Effector memory CD8-positive, alpha-beta T cell (primary cell): ENCODE measurements at places on chromosomes 1 and 21.

DNA sequence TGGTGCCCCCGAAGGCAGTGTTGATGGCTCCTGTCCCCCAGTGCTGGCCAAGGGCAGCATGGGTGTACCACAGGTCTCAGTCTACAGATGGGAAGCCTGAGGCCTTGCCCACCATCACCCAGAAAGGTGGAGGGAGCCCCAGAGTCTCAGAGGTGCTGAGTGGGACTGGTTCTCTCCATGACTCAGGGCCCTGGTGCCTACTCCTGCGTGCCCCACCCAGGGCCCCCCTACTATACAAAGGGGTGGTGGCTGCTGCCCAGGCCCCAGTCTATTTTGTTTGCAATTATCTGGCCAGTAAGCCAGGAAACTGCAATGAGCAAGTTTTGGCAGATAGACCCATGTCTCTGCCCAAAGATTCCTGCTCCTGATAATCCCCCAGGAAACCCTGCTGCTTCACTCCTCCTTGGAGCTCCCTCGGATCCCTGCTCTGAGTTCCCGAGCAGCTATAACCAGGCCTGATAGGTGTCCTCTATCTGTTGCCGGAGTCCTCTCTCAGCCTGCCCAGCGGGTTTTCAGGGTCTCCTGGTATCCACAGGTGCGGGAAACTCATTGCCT, 41.7 kb downstream of the EDN2 start:
- no peak for DNase-seq

GRCh38 chr1:11967028-11967547, 13.2 kb upstream of the MFN2 start:
- DNase-seq, result no peak

DNA sequence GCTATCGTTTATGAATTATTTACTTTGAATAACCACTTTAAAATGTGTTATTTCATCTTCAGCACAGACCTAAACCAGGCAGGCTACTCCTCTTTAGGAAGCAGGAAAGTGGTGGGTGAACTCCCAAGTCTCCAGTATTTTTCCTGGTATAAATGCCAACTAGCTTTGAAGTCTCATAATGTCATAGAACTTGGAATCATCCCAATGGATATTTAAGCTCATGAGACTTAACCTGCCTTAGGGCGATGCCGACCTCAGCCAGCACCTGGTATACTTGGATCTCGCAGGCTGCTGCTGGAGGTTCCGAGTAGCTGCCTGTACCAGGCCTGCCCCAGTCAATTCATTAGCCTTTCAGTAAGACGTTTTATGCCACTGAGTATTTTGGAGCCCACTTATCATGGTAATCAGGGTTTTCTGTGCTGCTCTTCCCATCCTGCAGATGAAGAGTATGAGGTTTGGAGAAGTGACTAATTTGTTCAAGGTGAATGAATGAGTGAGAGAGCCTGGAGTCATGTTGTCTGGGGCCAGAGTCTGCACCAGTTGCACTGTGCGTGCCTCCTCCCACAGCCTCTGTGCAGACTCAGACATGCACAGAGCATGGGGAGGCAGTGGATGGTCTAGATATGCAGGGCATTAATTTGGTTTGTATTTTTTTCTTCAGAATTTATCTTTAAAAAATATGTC, 34.9 kb downstream of the VANGL1 start:
- no peak for DNase-seq

DNA sequence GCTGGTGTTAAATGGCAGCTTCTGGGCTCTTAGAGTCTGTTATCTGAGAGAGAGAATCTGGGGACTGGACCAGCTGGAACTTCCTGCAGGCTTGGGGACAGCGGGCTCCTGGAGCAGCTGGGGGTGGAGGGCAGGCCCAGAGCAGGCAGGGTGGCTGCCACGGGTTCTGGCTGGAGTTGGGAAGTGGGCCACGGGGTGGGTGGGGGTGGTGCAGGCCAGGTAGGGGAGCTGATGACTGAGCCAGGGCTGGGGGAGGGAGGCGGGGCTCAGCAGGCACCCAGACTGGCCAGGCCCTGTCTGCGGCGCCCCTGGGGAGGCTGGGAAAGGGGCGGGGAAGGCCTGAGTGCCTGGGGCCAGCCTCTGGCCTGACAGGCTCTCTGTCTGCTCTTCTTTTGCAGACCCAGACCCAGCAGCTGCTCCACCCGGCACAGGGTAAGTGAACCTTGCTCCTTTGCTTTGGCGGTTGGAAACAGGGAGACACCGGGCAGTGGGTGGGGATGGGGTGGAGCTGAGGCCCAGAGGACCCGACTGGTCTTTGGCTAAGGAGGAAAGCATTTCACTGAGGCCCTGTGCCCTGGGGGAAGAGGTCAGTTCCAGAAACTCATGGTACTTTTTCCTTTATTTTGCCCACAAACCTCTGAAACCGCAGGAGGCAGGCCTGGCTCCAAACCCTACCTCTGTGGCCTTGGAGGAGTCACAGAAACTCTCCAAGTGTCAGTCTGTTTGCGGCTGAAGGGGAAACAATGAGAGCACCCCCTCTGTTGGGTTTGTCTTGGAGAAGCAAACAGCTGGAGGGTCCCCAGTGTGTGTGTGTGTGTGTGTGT, 48.8 kb downstream of the ARHGEF10L start:
- DNase-seq, result no peak

DNA sequence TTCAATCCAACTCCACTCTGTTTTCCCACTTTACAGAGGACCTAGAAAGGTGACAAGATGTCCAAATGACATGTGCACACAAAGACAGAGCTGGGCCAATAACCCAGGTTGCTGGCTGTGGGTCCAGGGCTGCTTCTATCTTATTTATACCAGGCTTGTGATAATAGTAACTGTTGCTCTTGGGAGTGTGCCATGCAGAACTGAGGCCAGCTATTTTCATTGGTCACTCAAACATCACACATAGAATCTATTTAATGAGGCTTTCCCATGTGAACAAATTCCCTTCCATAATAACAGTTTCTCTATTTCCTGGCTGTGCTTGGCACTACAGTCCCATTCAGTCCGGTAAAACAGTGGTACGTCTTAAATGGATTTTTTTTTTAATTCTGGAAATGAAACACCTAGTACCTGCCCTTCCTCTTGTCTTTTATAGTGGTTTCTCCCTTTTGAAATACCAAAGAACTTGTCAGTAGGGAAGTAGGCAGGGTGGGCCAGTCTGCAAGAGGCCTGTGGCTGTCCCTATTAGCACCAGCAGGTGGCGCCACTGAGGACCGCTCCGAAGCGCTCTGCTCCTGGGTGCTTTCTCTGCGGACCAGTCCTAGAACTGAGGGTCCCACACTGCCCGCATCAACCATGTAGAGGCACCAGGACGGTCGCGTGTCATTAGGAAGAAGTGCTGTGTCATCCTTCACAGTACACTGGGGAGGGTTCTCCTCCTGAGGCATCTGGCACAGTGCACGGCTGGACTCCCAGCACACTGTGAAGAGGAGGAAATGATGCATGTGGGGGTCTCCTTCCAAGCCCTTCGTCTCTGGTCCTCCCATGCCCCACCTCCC, 52.1 kb downstream of the GPR161 start:
- peak; percentile 43 for DNase-seq

GRCh38 chr1:230784163-230784562, 37.0 kb downstream of the CAPN9 start:
- DNase-seq, result no peak

- DNase-seq, result no peak
These were observed 318.4 kb upstream of the RGS18 start for GRCh38 chr1:191839891-191840290.
